Ureter (tissue), 1 donor: ENCODE measurements at places on chromosomes 12 and 14.

- no peak for DNase-seq
Observed at GRCh38 chr12:113688313-113688712, 216.6 kb upstream of the LHX5 start.

- DNase-seq = no peak
Observed at GRCh38 chr12:130500835-130501330, 163.2 kb downstream of the PIWIL1 start.

- DNase-seq = no peak
Observed at GRCh38 chr12:26138860-26139259, 14.0 kb upstream of the BHLHE41 start.

GRCh38 chr12:42921741-42922504 is 332.4 kb upstream of the PRICKLE1 start:
- no peak for DNase-seq

DNA sequence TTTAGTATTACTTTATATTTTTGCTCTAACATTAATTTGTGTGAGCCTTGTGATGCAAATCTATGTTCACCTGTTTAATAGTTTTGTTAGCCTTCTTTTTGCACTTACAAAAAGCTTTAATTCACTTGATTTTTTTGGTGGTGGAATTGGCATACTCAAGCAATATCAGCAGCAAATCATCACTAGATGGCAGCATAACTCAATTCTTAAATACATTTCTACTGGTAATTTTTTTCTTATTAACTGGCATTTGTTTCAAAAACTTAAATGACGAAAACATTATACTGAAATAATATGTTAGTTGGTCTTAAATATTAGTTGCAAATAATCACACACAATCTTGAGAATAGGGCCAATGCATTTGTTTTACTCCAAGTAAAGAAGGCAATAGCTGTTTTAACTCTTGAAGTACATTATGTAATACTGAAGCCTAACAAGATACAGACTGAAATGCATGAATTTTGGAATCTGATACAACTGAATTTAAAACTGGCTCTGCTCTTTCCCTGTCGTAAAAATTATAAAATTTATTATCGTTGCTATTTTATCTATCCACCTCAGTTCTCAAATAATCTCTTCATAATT is 151.5 kb downstream of the ATXN7L3B start:
- no peak for DNase-seq

DNA sequence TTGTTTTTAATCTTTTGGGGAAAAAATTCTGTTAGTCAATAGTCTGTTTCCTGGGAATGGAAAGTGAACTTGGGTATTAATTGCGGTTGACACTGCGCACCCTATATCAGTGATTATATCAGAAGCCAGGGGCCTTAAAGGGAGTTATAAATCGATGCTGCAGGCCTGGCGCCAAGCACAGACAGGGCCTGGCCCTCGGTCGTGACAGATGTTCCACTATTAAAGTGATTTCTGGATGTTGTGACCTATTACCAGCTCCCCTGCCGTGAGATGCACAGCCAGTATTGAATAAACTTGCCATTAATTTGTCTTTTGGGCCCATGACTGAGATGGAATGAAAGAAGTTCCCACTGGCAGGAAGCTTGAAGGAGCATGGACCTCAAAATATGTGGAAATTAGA is 45.1 kb upstream of the KITLG start:
- DNase-seq = no peak

DNA sequence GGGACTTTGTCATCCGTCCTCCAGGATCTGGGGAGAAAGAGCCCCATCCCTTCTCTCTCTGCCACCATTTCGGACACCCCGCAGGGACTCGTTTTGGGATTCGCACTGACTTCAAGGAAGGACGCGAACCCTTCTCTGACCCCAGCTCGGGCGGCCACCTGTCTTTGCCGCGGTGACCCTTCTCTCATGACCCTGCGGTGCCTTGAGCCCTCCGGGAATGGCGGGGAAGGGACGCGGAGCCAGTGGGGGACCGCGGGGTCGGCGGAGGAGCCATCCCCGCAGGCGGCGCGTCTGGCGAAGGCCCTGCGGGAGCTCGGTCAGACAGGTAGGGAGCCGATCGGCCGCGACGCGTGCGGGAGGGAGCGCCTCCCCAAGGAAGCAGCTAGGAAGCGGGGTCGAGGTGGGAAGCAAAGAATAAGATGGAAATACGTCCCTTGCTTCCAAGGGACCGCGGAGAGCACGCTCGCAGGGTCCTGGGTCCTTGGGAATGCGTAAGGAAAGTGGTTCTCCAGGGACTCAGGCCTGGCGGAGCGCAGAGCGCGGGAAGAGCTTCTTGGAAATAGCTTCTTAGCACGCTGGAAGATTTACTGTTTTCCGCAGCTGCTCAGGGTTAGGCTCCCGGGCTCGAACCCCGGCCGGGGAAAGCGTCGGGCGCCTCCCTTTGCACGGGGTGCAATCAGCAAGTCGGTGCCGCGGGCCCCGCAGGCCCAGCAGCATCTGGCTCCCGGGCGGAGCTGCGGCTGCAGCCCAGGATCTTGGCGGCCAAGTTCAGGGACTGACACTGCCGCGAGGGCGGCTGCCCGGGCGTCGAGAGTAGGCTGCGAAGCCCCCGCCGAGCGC is 457 bp downstream of the SOCS2 start:
- DNase-seq = peak; percentile 46

DNA sequence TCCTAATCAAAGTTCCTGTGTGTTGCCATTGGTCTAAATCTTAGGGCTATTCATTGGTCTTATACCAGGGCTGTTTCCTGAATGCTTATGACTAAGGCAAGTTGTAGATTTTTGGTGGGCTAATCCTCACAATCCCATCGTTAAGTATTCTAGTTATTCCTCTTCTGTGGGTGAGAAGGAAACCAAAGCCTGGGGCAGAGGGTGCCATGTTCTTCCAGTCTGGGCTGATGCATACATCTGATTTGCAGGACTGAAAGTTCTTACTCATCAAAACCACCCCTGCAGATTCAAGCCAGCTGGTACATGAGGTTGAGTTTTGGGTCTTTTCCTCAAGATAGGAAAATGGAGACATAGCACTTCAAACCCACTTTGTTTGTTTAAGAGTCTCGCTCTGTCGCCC is 25.7 kb downstream of the PPP1CC start:
- DNase-seq = no peak

- no peak for DNase-seq
Observed at GRCh38 chr12:77089686-77090220, 24.4 kb upstream of the E2F7 start.

DNA sequence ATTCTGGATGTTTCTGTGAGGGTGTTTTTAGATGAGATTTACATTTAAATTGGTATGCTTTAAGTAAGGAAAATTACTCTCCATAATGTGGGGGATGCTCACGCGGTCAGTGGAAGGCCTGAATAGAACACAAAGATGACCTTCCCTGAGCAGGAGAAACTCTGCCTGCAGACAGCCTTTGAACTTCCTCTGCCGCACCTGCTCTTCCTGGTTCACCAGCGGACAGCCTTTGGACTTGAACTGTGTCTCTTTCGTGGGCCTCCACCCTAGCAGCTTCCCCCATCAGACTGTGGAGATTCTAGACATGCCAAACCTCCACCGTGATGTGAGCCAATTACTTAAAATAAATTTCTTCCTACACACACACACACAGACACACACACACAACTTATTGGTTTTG is 210.7 kb downstream of the EFCAB11 start:
- DNase-seq = no peak

DNA sequence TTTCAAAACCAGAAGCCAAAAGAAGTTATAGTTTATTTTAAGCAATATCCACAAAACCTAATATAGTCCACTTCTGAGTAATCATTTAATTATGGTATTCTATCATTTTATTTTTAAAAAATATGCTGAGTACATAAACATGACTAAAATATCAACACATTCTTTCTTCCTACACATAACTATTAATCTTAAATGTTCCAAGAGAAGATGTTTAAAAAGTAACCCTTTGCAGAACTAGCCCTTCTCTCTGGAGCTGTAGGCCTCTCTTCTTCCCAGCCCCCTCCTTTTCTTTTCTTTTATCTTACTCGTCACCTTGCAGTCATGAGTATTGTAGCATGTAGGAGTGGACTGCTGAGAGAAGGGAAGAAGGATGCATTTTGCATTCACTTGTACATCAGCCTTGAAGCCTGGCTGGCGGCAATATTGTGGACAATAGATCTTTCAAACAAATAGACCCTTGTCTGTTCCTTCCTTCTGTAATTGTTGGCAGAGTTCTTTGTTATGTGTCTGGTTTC is 941.9 kb downstream of the NRXN3 start:
- DNase-seq = no peak

- no peak for DNase-seq
Observed at GRCh38 chr12:110684312-110684836, 4.5 kb downstream of the HVCN1 start.

DNA sequence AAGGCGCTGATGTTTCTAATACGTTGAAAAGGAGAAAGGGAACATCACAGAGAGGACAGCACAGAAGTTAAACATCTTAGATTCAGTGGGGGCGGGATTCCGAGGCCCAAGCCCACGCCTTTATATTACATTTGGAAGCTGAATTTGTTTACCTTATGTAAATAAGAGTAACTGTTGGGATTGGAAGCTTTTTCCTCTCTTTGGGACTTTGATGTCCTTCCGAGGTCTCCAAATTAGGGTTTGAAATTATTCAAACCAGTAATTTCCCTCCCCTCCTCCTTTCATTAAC is 6.4 kb downstream of the FOXA1 start:
- no peak for DNase-seq

- no peak for DNase-seq
Observed at GRCh38 chr12:69007855-69008351, 74.9 kb upstream of the CPM start.

GRCh38 chr12:56631790-56632700 is 1.9 kb upstream of the BAZ2A start:
- peak; percentile 83 for DNase-seq

- DNase-seq = no peak
Observed at GRCh38 chr12:96044017-96044942, 8.9 kb upstream of the LTA4H start.

- no peak for DNase-seq
Observed at GRCh38 chr14:87161502-87161901, 831.5 kb downstream of the GALC start.

GRCh38 chr14:90341784-90342183 is 10.0 kb upstream of the NRDE2 start:
- DNase-seq = no peak

DNA sequence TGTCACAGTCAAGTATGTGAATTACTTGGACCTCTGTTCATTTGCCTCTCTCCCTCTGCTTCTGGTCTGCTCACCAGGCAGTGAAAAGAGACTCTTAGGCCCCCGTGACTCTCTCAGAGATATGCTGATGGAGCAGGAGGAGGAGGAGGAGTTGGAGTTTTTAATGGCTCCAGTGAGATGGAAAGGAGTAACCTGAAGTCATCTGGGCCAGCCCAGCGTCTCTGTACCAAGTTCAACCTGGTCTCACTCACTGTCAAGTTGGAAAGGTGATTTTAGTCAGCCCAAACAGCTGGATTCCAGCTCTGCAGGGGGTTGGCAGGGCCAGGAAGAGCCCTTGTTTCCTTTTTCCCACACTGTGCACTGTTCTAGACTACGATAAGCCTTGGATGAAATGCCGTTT is 48.6 kb downstream of the SH2B3 start:
- peak; percentile 9 for DNase-seq

DNA sequence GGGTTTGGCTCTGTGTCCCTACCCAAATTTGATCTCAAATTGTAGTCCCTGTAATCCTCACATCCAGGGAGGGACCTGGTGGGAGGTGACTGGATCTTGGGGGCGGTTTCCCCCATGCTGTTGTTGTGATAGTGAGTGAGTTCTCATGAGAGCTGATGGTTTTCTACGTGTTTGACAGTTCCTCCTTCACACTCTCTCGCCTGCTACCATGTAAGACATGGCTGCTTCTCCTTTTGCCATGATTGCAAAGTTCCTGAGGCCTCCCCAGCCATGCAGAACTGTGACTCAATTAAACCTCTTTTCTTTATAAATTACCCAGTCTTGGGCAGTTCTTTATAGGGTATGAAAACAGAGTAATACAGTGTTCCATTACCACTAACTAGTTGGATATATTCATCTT is 10.3 kb upstream of the LRRC23 start:
- no peak for DNase-seq

- DNase-seq = no peak
Observed at GRCh38 chr12:101671833-101672232, 25.6 kb upstream of the CHPT1 start.

GRCh38 chr12:14510574-14510973 is 57.1 kb downstream of the PLBD1 start:
- DNase-seq = no peak

GRCh38 chr12:122872815-122873361 is 23.0 kb downstream of the VPS37B start:
- no peak for DNase-seq

GRCh38 chr14:99055816-99056215 is 216.2 kb downstream of the BCL11B start:
- DNase-seq = no peak
